ENCODE measurements at places on chromosomes 12 and 14.

- no peak for DNase-seq
These were observed 79.1 kb downstream of the GRIP1 start for GRCh38 chr12:66599816-66600215.

DNA sequence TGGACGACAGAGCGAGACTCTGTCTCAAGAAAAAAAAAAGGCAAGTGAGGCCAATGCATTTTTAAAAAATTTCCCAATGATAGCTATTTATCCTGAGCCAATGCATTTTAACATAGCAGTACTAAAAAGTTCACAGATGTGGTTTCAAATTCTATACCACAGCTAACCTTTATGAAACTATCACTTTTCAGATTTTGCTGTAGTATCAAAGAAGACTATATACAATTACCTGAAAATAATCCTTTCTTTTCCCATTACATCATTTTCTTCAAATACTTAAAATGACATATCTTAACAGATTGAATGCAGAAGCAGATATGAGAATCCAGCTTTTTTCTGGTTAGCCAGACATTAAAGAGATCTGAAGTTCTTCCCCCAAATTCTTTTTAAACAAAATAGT, 13.2 kb downstream of the ATF7 start:
- no peak for DNase-seq

DNA sequence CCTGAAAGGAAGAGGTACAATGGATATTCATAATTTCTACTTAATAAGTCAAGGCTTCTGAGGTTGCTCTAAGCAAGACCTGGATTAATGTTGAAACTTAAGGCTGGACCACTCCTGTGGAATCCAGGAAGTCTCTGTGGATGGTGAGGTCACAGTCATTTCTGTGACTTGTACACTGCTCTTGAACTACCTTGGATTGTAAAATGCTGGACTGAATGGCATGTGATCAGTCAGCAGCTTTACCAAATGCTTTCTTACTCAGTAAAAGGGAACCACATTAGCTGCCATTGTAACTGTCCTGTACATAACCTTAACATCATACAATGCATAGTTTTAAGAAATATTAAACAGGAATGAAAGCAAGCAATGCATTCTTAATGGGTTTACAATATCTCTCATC, 182.9 kb downstream of the NOVA1 start:
- no peak for DNase-seq

- no peak for DNase-seq
These were observed 8.4 kb downstream of the GPRC5A start for GRCh38 chr12:12899530-12900380.

DNA sequence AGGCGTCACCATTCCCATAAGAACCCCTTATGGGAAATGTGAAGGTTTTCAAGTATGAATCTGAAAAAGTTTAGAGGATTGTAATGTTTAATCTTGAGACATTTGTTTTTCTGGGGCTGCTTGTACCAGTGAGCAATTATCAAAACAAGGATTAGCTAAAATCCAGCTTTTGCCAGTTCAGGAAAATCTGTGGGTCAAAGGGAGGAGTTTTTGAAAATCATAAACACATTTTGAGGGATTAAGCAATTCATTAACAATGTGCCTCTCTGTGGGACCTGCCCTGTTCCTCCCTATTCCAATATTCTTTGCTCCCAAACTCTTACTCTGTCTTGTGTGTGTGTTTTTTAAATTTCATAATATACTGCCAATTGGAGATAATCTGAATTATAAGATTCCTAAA, 11.7 kb upstream of the DAAM1 start:
- DNase-seq = no peak

- no peak for DNase-seq
These were observed 21.4 kb downstream of the ABCB9 start for GRCh38 chr12:122944605-122945592.

- DNase-seq = no peak
These were observed 5.0 kb downstream of the BDKRB1 start for GRCh38 chr14:96261053-96261452.

GRCh38 chr12:14948672-14949071, 10.3 kb upstream of the ERP27 start:
- peak; percentile 39 for DNase-seq

- no peak for DNase-seq
These were observed 10.2 kb upstream of the CPNE8 start for GRCh38 chr12:38915429-38916182.

- peak; percentile 31 for DNase-seq
These were observed 22.3 kb downstream of the PLEKHG3 start for GRCh38 chr14:64726585-64726890.

GRCh38 chr12:19896041-19896440, 456.7 kb downstream of the AEBP2 start:
- no peak for DNase-seq

DNA sequence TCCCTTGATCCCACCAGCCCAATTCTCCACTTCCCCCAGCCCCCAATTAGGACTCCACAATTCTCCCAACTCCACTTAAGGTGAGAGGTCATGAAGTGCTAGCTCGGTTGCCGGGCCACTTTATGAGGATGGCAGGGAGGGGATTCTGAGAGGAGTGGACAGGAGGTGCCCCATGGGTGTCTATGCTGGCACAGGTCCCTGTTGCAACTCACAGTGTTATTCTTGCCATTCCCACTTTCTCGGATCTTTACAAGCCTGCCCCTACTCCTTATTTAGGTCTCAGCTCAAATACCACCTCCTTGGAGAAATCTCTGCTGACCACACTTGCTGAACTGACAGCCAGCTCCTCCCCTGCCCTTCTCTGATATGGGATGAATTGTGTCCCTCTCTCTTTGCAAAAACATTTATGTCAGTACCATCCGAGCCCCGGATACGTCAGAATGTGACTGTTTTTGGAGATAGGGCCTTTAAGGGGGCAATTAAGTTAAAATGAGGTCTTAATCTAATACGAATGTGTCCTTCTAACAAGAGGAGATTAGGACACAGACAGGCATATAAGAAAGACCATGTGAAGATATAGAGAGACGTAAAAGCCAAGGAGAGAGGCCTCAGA, 4.2 kb upstream of the LGALS3 start:
- DNase-seq = no peak

DNA sequence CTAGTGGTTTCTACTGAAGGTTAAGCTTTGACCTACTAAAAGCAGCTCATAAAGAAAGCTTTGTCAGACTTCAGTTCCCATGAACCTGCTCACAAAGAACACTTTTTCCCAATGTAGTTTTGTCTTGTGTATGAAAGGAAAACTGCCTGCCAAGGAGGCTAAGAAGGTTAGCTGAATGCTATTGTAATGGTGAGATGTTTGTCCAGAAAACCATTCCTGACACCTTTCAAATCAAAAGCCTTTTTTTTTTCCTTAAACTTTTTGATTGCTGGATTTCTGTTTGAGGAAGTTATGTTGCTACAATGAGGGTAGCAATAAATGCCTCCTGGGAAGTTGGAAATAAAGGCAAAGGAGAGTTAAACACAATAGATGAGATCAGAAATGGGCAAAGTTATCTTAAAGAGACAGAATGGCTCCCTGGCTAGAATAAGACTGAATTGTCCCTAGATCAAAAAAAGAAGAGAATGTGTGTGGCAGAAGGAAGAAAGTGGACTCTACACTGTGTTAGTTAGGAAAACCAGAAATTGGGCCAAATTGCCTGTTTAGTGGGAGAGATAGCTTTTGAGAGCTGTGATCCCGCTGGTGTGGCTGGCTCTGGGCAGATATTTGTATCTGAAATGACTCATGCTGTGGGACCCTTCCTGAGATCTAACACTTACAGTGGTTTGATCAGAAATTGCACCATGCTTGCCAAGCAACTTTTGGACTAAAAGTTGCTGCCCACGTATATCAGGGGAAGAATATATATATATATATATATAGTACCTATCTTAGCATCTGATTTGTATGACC, 27.5 kb downstream of the TECPR2 start:
- DNase-seq = no peak

DNA sequence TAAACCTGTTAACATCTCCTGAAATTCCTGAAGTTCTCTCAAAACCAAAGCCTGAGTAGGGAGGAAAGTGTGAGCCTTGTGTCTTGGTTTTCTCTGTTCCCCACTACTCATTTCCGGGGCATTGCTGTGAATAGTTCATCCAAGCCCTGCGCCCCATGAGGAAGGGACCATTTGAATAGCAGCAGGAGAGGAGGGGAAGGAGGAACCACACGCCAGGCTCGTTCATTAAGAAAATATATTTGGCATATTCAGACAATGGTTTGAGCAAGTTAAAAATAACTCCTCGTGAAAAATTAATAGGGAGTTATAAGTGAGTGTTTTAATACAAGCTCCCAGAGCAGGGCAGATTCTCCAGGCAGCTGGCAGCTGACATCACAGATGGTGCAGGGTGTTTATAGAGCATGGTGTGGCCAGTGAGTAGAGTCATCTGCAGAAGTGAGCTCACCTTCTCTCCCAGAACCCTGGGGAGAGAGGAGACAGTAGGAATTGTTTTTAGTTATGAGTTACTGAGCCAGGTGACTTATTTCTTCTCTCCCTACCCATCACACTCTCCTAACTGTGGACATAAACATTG, 29.5 kb upstream of the CISTR start:
- DNase-seq = no peak

- DNase-seq = no peak
These were observed 66.3 kb upstream of the HOXC13 start for GRCh38 chr12:53872367-53872766.

DNA sequence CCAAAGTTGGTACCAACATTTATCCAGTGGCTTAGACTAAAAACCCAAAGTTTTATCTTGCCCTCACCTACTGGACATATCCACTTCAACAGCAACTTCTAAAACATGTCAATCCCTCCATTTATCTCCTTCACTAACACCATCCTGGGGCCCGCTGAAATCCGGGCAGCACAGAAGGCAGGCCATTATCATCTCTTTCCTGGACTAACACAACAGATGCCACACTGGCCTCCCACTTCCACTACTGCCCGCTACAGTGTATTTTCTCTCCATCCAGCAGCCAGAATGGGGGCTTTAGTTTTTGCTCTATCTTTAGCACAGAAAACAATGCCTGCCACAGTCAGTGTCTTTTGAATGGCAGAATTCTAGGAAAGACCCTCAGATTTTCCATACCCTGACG, 15.6 kb downstream of the ZFHX2 start:
- DNase-seq = no peak

- DNase-seq = peak; percentile 59
These were observed 184.7 kb downstream of the TMX1 start for GRCh38 chr14:51424561-51425251.

DNA sequence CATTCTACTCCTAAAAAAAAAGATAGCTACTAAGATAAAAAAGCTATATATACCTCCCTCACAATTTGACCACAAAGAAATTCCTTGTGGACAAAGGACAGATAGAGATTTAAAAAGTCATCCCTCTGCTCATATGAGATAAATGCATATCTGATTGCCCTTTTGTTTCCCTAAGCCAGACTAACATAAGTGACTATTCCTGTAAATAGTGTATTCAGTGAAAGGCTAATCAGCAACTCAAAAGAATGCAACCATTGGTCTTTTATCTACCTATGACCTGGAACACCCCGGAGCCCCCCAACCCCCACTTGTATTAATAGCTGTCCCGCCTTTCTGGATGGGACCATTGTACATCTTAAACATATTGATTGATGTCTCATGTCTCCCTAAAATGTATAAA, 6.3 kb upstream of the TMPO start:
- DNase-seq = no peak

- DNase-seq = no peak
These were observed 518.1 kb downstream of the TRHDE start for GRCh38 chr12:72790273-72790672.

- peak; percentile 38 for DNase-seq
These were observed 38.2 kb upstream of the TSPAN9 start for GRCh38 chr12:3038926-3039510.

DNA sequence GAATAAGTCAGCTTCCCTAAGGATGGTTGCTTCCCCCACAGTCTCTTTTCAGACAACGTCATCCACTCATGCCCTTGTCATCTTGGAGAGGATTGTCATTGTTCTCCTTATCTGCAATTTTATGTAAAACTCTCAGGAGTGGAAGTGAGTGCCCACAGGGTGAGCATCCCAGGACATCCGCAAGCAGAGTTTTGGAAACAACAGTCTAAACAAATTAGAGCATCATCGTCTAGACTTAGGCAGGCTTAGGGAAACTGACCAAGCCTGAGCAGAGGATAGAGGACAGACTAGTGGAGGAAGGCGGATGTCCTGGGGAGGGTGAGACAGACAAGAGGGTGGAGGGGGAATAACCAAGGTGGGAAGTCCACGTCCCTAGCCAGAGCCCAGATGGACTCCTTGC, 63.7 kb upstream of the BDKRB2 start:
- no peak for DNase-seq

- DNase-seq = no peak
These were observed 10.7 kb upstream of the LRTM2 start for GRCh38 chr12:1809591-1810190.

- no peak for DNase-seq
These were observed 62.2 kb downstream of the PRMT8 start for GRCh38 chr12:3553221-3553620.

DNA sequence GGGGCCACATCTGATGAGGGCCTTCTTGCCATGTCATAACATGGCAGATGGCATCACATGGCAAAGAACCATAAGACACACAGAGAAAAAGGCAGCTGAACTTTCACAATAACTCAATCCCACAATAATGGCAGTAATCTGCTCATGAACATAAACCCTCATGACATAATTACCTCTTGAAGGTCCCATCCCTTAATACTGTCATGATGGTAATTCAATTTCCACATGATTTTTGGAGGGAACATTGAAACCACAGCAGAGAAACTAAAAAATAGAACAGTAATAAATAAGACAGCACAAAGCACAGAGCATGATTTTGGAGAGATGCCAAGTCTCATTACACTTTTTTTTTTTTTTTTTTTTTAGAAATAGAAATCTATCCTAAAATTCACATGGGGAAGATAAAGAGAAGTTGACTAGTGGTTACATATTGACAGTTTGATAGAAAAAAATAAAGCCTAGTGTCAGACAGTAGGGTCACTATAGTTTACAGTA, 61.8 kb upstream of the ATF7IP start:
- DNase-seq = no peak

DNA sequence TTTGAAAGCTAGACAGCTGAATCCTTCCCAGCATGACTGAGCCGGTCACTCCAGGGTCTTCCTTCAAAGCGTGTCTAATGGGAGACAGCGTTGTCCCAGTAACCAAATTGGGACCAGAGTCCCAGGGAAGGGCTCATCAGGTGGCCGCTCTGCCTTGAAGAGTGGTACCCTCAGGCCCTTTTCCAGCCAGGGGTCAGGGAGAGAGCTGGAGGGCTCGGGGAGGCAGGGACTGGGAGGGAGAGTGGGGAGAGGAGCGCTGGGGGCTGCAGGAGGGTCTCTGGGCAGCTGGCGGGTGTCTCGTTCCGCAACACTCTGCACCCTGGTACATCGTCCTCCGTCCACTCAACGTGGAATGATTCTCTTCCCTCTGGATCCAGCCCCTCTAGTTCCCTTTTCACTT, 1.6 kb upstream of the RTL1 start:
- no peak for DNase-seq

- DNase-seq = no peak
These were observed 1.4 kb downstream of the GNS start for GRCh38 chr12:64757771-64758170.
